ENCODE measurements at places on chromosomes 5 and 9.
A peak's percentile ranks its signal among the peaks of the same experiment; 100 is the strongest.

- DNase-seq, result no peak
Measured at GRCh38 chr5:108989761-108990392, 242.2 kb downstream of the FER start.

- no peak for DNase-seq
Measured at GRCh38 chr9:92949266-92949982, 2.1 kb downstream of the FGD3 start.

DNA sequence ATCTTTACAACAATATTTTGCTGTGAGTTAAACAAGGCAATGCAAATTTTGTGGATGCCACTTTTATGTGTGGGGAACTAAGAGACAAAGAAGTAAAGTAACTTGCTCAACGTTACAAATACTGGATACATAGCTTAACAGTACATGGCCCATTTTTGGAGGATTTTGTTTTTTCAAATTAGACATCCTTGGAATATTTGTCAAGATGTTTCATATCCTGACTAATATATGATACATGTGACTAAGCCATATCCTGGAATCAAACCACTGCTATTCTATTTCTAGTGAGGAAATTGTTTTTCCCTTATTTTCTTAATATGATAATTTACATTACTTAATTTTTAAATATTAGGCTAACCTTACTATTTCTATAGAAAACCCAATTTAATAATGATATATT is 529.8 kb downstream of the DMRTA1 start:
- DNase-seq, result no peak

GRCh38 chr5:135606431-135606830 is 27.6 kb upstream of the CXCL14 start:
- no peak for DNase-seq

GRCh38 chr5:43040287-43041098 is at the start of gene ANXA2R:
Gene ANXA2R (minus strand): TSS chr5:43040319. CDS start chr5:43040046, 273 bp downstream.
- peak; percentile 92 for DNase-seq

GRCh38 chr5:168660691-168661090 is 81.5 kb upstream of the PANK3 start:
- no peak for DNase-seq

- no peak for DNase-seq
Measured at GRCh38 chr5:150729859-150730258, 29.0 kb downstream of the DCTN4 start.

DNA sequence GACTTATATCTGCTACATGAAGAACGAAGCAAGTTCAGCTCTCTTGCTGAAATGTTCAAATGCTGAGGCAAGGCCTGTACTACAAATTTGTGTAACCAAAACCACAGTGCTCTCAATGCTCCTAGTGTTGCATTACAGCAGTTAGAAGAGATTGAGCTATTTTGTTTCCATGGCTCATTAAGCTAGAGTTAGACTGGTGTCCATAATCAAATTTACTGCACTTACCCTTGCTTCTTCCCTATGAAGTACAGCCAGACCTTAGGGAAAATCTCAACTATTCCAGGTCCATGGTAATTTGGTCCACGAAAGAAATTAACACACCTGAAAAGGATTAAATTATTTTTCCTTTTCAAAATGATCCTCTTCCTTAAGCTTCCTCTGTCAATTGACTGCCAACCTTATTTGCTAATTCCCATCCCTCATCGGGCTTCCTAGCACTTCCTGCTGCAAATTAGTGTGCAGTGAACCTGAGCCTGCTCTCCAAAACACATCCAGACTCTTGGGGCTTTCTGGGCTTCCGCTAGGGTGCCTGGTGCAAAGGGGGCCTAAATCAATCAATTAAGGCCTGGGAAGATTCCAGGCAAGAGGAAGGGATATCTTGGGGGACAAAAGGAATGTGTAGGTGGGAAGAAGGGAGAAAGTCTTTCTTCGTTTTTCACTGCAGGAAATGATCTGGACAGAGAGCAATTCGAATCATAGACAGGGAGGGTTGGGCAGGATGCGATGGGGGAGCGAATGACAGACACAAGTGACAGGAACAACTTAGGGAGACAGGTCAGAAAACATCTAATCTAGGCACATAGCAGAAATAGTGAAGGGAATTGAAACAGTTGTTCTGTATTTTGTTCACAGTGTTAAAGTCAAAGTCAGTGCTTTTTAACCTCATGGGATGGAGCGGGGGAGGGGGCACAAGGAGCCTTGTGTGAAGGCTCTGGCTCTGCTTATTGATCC is 542.4 kb downstream of the RAB3C start:
- no peak for DNase-seq
